Lung (tissue), 17 donors: ENCODE measurements at places on chromosomes 16 and 17. TPM values are rescaled to one million over a fixed set of nuclear protein-coding genes. Genes with fewer than 3 reads are reported as not detected.

TRAF4 gene
- polyA plus RNA-seq, result 56.3 TPM

LAT gene
- 16.6 TPM for polyA plus RNA-seq

C16orf92 gene
- not detected for polyA plus RNA-seq

TNP2 gene
- not detected for polyA plus RNA-seq

KRT16 gene
- 0.18 TPM for polyA plus RNA-seq

CCL11 gene
- polyA plus RNA-seq, result 0.39 TPM

ASPHD1 gene
- polyA plus RNA-seq, result 3.2 TPM

KREMEN2 gene
- 0.14 TPM for polyA plus RNA-seq

HYDIN gene
- 2.4 TPM for polyA plus RNA-seq

SEPHS2 gene
- polyA plus RNA-seq, result 68.6 TPM

SPATA32 gene
- polyA plus RNA-seq, result 0.08 TPM

SIAH1 gene
- polyA plus RNA-seq, result 15.6 TPM

PYDC1 gene
- polyA plus RNA-seq, result not detected

TPSD1 gene
- polyA plus RNA-seq, result 0.54 TPM

IGSF6 gene
- 41.9 TPM for polyA plus RNA-seq

KRTAP3-2 gene
- polyA plus RNA-seq, result not detected

KRT24 gene
- 0.08 TPM for polyA plus RNA-seq

UNC45B gene
- 0.06 TPM for polyA plus RNA-seq

HSD17B2 gene
- polyA plus RNA-seq, result 3.0 TPM

CLDN6 gene
- polyA plus RNA-seq, result not detected

TLCD2 gene
- polyA plus RNA-seq, result 6.2 TPM

SLC13A5 gene
- polyA plus RNA-seq, result not detected

P2RX5 gene
- polyA plus RNA-seq, result 4.7 TPM

BAIAP3 gene
- polyA plus RNA-seq, result 4.5 TPM

UMOD gene
- polyA plus RNA-seq, result not detected

TBC1D28 gene
- not detected for polyA plus RNA-seq

ZPBP2 gene
- polyA plus RNA-seq, result not detected

SYT17 gene
- polyA plus RNA-seq, result 7.3 TPM

CARD14 gene
- polyA plus RNA-seq, result 0.50 TPM

FOXN1 gene
- 0.13 TPM for polyA plus RNA-seq

TMC8 gene
- 21.2 TPM for polyA plus RNA-seq

ELMO3 gene
- 13.3 TPM for polyA plus RNA-seq

SP6 gene
- 2.3 TPM for polyA plus RNA-seq

PRAC1 gene
- polyA plus RNA-seq, result not detected

RNF157 gene
- polyA plus RNA-seq, result 1.4 TPM

PABPN1L gene
- 0.22 TPM for polyA plus RNA-seq

CD68 gene
- polyA plus RNA-seq, result 431 TPM

TSNAXIP1 gene
- 5.0 TPM for polyA plus RNA-seq

SCNN1G gene
- polyA plus RNA-seq, result 16.8 TPM

TP53TG3F gene
- polyA plus RNA-seq, result 0.06 TPM

ESRP2 gene
- 34.8 TPM for polyA plus RNA-seq

USP6 gene
- polyA plus RNA-seq, result 0.10 TPM

CPNE7 gene
- polyA plus RNA-seq, result 1.1 TPM

C16orf54 gene
- polyA plus RNA-seq, result 6.0 TPM

ECI1 gene
- 55.2 TPM for polyA plus RNA-seq

RNF222 gene
- polyA plus RNA-seq, result not detected

ANKFN1 gene
- polyA plus RNA-seq, result 0.70 TPM

TP53TG3C gene
- not detected for polyA plus RNA-seq

BCAR1 gene
- polyA plus RNA-seq, result 48.6 TPM

TAC4 gene
- polyA plus RNA-seq, result not detected

MYO15B gene
- polyA plus RNA-seq, result 141 TPM

PLK1 gene
- polyA plus RNA-seq, result 3.6 TPM

TANGO6 gene
- 2.3 TPM for polyA plus RNA-seq
